ENCODE measurements at places on chromosomes 2 and 18.
A peak's percentile ranks its signal among the peaks of the same experiment; 100 is the strongest.

GRCh38 chr2:161230959-161231358 lies 70.7 kb downstream of the TANK start:
- no peak for DNase-seq

GRCh38 chr2:222976521-222977061 lies 75.4 kb upstream of the KCNE4 start:
- no peak for DNase-seq

GRCh38 chr2:171436307-171436706 lies 2.3 kb downstream of the DCAF17 start:
- no peak for DNase-seq

- DNase-seq = no peak
Measured at GRCh38 chr2:174836377-174836994, 72.2 kb upstream of the CHRNA1 start.

GRCh38 chr2:46444732-46445131 lies 34.6 kb upstream of the TMEM247 start:
- no peak for DNase-seq

DNA sequence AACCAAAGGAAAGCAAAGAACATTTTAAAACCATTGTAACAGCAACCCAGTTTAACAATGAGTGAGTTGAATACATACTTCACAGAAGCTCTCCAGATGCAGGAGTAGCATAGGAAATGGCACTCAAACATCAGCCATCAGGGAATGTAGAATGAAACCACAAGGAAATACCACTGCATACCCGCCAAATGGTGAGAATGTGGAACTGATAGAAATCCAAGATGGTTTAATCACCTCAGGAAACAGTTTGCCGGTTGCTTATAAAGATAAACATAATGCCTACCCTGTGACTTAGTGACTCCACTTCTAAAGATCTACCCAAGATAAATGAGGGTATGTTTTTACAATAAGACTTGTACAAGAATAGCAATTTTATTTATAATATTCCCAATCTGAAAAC lies 132.0 kb downstream of the GALNT1 start:
- DNase-seq = no peak

DNA sequence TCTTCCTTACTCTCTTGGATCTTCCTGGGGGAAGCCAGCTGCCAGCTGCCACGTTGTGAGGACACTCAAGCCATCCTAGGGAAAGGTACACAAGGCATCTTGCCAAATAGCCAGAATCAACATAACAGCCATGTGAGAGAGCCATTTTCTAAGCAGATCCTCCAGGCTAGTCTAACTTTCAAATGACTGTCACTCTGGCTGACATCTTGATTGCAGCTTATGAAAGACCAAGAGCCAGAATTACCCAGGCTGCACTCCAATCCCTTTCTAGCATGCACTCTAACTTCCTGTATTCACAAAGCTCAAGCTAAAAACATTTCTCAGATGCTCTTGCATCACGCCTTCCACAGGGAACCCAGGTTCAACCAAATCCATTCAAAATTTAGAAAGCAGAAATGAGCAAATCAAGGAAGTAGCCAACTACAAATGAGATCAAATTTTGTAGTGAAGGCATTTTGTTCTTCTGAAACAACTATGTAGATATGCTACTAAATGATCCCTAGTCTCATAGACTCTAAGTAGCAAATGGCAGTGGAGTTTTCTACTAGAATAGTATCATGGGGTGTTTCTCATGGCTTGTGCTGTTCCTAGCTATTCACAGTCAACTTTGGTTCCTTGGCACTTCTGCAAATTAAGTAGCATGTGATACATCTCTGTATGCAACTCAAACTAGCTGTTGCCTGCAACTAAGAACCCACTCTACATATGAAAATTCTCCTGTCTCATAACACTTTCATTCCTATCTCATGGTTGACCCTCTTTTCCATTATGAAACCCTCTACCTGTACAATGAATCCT lies 281.9 kb downstream of the ZEB2 start:
- DNase-seq = peak; percentile 90

DNA sequence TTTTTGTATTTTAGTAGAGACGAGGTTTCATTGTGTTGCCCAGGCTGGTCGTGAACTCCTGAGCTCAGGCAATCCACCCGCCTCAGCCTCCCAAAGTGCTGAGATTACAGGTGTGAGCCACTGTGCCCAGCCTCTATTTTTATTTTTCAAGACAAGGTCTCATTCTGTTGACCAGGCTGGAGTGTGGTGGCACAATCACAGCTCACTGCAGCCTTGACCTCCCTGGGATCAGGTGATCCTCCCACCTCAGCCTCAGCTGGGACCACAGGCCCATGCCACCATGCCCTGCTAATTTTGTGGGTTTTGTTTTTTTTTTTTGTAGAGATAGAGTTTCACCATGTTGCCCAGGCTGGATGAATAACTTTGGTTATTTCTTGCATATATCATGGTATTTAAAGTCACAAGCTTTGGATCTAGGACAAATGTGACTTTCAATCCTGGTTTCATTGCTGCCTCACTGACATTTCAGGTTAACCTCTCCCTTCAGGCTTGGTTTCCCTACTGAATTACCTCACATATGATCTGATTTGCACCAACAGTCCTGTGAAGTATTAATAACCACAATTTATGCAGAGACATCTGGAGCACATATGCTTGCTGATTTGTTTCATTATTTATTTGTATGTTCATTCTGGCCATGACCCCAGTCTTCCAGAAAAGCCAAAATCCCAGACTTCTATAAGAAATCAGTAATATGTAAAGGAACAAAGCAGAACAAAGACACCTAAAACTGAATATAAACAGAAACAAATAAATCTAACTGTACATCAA lies 17.5 kb upstream of the RAB31 start:
- DNase-seq = no peak

- no peak for DNase-seq
Measured at GRCh38 chr2:98748292-98749065, 17.5 kb upstream of the MGAT4A start.

DNA sequence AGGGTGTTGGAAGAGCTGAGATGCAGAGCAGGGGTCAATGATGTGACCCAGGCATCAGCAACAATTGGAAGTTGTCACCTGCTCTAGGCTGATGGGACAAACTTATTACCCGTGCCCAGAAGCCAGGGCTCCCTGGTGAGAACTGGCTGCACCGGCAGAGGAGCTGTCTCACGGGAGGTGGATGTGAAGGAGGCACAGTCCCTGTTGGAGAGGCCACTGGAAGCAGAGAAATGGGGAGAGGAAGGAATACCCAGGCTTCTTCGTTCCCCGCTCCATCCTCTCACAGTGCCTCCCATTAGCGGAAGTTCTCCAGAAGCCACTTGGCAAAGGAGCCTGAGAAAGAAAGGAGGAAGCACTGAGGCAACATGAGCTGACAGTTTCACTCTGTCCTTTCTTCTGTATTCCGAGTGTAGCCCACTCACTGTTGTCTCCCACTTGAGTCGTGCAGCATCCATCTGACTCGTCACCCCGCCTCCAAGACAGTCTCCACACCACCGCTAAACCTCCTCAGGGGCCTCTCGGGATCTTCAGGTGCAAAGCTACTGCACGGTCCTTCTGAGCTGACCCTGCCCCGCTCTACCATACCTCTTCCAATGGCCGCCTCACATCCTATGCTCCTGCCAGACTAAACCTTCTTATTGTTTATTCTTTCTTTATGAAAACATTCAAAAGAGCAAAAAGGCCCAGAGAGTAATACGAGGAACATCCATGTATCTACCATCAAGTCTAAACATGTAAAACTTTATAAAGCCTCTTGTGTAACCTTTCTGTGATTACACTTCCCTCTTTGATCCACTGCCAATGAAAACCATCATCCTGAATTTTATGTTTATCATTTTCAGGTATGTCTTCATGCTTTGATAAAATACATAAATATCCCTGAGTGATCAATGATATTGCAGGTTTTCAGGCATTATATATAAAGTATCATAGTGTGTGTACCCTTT lies 19.1 kb upstream of the AFTPH start:
- peak; percentile 33 for DNase-seq

DNA sequence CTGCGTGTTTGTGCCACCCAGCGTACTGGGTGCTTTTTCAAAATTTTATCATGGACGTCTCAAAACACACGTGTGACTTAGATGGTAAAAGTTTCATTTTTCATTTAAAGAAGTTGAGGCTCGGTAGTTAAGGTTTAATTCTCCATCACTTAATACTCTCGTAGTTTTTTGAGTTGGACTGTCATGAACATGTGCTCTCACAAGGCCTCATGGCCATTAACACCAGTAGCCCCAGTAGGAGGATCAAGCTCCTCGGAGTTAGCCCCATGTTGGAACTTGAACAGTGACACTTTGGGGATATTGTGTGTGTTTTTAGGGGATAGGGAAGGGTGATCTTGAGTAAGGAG lies 15.3 kb downstream of the NMUR1 start:
- DNase-seq = no peak

GRCh38 chr2:59604123-59604522 lies 949.3 kb downstream of the BCL11A start:
- no peak for DNase-seq

- peak; percentile 7 for DNase-seq
Measured at GRCh38 chr18:13500227-13500865, 226.0 kb downstream of the FAM210A start.

- DNase-seq = no peak
Measured at GRCh38 chr2:114031605-114032505, 142.0 kb downstream of the ACTR3 start.

DNA sequence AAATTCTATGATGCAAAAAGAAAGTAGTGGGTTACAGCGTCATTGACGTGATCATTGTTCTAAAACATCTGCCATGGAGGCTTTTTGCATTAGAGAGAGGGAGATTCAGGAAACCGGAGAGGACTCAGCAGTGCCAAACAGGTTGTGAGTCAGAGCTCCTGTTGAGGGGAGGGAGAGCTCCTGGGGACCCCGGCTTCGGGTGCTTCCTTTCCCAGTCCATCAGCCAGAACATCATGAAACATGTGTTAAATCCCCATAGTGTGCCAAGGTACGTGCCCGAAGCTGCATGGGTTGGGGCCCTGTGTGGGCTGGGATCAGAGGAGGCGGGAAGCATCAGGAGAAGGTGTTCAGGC lies 791 bp upstream of the CYRIA start:
- DNase-seq = no peak

- DNase-seq = peak; percentile 93
Measured at GRCh38 chr2:188181067-188181838, 110.4 kb upstream of the GULP1 start.

- DNase-seq = no peak
Measured at GRCh38 chr2:62254424-62255266, 58.7 kb downstream of the B3GNT2 start.

DNA sequence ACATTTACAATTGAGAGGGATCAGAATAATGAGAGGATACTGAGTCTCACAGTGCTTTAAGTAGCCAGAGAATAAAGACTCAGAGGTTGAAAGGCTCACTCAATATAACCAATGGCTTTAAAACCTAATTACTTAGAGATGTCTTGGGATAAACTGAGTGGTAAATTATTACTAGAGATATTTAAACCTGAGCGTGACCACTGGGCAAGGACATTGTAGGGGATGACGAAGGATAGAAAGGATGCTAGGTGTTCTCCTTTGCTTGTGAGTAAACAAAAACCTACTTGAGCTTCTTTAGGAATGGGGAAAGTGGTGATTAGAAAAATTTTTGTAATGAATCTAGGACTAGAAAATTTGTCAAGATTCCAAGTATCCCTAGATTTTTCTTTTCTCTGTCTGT lies 12.0 kb upstream of the SLC38A11 start:
- no peak for DNase-seq

DNA sequence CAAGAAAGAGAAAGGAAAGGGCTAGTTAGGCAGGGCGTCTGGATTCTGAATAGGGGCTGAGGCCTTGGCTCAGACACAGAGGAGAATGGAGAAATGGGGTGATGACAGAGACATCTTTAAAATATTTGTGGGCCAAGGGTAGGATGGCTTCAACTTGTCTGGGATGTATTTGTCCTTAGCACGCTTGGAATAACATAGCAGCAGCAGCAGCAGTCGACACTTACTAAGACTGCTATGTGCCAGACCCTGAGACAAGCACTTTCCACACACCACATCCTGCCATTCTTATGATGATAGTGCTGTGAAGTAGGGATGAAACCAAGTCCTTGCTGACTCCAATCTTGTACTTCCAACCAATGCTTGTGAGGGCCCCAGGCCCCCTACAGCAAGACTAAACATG lies 2.6 kb downstream of the IL1RL1 start:
- no peak for DNase-seq

GRCh38 chr2:206936843-206937230 lies 2.5 kb upstream of the CPO start:
- no peak for DNase-seq

DNA sequence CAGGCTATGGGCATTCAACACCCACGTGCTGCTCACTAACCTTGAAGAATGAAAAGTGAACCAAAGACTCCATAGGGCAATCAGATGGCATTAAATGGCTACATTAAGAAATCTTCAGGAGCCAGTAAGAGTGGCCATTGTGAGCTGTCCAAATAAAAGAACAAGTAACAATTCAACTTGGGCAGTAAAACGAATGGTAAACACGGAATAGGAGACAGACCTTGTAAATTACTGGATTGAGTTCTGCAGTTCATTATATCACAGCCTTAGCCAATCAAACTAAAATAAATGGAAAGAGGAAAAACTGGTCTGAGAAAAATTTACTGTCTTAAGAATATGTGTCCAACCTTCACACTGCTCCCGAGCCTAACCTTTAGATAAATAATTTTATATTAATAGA lies 306.5 kb upstream of the ZNF521 start:
- DNase-seq = no peak

GRCh38 chr2:170026361-170026760 lies 151.6 kb upstream of the MYO3B start:
- DNase-seq = no peak

- no peak for DNase-seq
Measured at GRCh38 chr2:99365661-99366060, 28.5 kb downstream of the EIF5B start.

DNA sequence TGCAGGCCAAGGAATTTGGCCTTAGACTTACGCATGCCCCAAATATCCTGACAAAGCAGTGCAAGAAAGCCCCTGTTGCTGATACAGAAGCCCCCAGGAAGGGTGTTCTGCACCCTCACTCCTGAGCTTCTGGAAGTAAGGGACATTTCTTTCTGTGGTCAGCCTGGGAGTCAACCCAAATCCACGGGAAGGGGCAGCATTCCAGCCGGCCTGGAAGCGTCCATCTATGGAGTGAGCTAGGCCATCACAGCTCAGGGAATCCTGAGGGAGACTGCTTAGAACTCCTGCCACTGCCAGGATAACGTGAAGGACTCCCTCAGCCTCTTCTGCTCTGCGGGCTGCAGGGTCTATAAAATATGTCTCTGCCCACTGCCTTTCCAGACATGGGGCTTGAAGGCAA lies 173.9 kb downstream of the ANAPC1 start:
- no peak for DNase-seq

GRCh38 chr18:54378057-54378456 lies 20.4 kb downstream of the C18orf54 start:
- no peak for DNase-seq

DNA sequence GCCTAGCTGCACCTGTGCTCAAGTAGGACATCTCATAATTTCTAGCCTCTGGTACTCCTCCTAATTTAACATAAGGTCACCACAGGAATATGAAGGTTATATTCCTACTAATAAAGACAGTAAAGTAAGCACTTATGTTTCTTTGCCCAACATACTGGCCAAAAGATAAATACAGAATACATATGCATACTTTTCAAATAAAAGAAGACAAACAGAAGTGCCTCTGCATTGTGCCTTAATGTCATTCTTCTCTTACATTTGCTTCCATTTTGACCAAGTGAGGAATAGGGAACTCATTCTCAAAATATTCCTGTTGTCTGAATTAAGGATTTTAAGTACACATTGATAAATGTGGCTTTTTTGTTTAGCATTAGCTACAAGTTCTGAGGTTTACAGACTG lies 5.6 kb downstream of the BCL11A start:
- no peak for DNase-seq
